ENCODE measurements at places on chromosomes 3 and 15.

DNA sequence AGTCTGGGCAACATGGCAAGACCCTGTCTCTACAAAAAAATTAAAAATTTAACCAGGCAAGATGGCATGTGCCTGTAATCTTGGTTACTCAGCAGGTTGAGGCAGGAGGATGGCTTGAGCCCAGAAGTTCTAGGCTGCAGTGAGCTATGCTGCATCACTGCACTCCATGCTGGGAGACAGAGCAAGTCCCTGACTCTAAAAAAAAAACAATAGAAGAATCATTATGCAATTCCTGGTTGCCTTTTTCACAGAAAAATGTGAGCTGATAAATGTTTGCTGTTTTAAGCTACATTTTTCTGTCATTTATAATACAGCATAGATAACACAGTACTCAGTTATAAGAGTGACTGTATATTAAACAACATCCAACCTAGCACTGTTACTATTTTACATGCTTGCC lies 148.8 kb downstream of the SCAPER start:
- DNase-seq = no peak

GRCh38 chr3:131427226-131427625 lies 45.7 kb downstream of the NUDT16 start:
- DNase-seq = no peak

- DNase-seq = no peak
Measured at GRCh38 chr3:103918336-103918735, 1448.4 kb upstream of the ALCAM start.

DNA sequence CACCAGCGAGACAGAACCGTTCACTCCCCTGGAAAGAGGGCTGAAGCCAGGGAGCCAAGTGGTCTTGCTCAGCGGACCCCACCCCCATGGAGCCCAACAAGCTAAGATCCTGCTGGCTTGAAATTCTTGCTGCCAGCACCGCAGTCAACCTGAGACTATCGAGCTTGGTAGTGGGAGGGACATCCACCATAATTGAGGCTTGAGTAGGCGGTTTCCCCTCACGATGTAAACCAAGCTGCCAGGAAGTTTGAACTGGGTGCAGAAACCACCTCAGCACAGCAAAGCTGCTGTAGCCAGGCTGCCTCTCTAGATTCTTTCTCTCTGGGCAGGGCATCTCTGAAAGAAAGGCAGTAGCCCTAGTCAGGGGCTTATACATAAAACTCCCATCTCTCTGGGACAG lies 151.0 kb downstream of the MBNL1 start:
- DNase-seq = no peak

DNA sequence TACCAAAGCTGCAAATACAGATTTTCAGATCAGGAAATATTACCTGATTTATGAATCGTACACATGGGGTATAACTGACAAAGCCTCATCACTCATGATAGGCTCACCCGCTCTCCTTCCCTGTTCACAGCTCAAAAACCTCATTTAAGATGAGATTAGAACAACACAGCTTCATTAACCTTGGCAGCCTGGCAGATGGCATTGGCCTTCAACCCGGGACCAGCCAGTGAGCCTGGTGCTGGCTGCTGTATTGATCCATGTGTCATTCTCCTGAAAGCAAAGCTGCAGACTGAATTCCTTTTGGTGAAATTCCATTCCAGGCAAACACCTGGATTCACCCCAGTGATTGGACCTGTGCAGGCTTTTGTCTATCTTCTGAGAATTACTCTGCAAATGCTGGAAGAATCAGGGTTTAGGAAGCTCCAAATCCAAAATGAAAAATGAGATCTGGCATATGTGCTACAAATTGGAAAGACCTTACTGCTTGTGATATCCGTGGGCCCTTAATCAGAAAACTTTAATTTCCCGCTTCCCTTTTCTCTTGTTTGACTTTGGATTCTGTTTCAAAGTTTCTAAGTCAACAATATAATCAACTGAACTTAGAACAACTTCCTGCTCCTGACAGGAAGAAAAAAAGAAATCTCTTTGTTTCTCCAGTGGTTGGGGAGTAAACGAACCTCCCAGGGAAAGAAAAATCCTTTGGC lies 189.1 kb upstream of the KBTBD8 start:
- DNase-seq = no peak

DNA sequence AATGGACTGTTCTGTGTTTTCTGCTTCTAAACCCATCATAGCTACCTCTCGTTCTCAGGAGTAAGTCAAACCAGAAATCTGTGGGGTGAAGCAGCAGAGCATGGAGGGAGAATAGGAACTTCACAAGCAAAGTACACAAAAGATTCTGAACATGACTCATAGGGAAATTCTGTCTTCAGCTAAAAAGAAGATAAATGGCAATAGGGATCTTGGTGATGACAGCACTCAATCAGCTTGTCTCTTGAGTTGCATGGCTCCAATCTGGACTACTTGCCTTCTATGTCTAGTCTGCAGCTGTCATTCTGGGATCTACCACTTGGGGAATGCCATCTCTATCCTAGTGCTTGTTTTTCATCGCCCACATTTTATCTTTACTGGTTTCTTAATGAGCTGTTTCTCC lies 13.5 kb upstream of the GRAMD1C start:
- no peak for DNase-seq

DNA sequence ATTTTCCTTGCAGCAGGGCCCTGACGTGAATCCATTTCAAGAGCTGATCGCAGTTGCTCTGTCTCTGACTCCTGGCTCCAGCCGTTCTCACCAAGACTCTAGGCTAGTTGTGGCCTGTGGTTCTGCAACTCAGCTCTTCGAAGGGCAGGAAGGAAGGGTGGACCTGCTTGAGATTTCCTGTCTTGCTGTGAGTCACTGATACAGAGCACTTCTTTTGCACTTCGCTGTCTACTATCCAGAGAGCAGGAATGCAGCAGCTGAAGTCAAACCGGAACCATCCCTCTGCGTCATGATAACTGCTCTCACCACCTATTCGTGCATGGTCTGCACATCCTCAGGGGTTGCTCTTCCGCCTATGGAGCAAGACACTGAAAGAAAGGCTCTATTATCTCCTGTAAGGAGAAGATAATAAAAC lies 59.7 kb downstream of the RAP2B start:
- peak; percentile 85 for DNase-seq

DNA sequence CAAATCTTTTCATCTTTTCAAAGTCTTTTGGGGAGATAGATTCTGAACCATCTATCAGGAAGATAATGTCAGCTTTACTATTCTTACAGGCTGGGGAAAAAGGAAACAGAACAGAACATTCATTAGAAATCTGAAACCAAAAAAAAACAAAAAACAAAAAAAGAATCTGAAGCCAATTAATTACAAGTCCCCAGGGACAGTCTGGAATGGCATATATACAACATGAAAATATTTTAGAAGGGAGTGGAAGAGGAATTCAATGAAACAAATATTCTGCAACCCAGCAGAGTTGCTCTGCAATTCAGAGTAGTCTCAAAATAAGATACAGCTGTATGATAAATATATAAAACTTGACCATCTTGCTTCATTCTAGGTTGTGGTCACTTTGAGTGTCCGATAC lies 41.7 kb upstream of the CAPN7 start:
- no peak for DNase-seq

- DNase-seq = peak; percentile 42
Measured at GRCh38 chr3:138389841-138390581, 41.6 kb downstream of the MRAS start.

DNA sequence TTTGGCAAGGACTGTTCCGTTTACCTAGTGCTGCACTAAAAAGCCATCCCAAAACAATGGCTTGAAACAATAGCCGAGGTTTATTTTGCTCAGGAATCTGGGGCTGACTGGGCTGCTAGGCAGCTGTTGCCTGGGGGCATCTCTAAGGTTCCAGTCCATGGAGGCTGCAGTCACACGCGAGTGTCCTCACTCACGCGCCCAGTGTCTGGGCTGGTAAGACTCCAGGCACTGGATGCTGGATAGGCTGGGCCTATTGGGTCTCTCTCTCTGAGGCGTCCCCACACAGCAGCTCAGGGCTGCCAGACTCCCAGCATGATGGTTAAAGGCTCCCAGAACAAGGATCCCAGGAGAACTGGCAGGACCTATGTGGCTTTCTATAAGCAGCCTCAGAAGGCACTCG lies 34.2 kb downstream of the ALS2CL start:
- DNase-seq = no peak

DNA sequence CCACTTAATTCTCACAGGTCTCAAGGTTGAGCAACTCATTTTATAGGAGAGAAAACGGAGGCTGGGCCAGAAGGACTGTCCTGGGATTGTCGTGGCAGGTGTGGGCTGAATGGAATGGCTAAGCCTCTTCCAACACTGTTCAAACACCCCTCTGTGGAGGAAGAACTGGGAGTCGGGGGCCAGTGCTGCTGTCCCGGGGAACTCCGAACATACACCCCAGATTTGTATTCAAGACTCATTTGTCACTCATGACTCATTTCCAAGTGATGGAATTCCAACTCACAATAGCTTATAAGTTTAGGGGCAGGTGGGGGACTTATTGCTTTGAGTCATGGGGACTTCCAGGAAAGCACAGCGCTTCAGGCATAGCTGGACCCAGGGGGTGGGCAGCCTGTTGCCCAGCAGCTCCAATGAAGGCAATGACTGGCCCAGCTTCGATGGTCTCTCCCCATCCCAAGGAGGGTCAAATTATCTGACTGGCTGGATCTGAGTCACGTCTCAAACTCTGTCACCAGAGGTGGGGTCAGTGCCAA lies 72.5 kb downstream of the TM2D3 start:
- DNase-seq = no peak

DNA sequence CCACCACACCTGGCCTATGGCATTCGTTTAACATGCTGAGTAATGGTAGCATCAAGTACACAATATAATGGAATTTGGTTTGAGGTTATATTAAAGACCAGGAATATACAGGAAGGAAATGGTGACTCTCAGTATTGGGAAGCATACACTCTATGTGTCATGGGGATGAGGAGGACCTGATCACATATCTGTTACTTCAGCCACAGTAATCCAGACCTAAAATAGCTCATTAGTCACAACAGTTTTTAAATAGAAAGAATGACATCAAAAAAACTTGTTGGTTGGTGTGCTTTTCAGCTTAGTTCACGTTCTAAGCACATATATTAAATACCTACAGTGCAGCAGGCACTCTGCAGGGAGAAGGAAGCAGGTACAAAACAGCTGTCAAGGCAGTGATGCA lies 52.5 kb upstream of the ATP2C1 start:
- DNase-seq = no peak

- peak; percentile 73 for DNase-seq
Measured at GRCh38 chr15:28918141-28918983, 32.6 kb downstream of the APBA2 start.
